ENCODE measurements at places on chromosomes 13 and 19. TPM values are rescaled to one million over a fixed set of nuclear protein-coding genes. Genes with fewer than 3 reads are reported as not detected.

DNA sequence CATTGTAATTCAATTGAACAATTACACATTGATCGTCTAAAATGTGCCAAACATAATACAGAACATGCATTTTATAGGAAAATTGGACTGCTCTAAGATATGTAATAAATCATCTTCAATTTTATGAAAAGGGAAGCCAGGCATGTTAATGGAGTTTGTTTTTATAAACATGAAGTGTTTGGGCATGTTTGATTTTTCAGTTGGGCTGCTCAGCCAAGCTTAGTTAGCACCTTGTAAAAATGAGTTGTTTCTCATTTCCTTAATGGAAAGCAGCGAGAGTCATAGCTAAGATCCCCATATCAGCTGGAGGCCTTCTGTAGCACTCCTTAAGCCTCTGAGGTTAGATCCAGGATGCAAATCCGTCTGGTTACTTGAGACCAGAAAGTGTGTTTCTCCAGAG is 422.3 kb downstream of the SPRY2 start:
- DNase-seq = no peak

- no peak for DNase-seq
Measured at GRCh38 chr19:11142528-11143171, 12.9 kb downstream of the SPC24 start.

DNA sequence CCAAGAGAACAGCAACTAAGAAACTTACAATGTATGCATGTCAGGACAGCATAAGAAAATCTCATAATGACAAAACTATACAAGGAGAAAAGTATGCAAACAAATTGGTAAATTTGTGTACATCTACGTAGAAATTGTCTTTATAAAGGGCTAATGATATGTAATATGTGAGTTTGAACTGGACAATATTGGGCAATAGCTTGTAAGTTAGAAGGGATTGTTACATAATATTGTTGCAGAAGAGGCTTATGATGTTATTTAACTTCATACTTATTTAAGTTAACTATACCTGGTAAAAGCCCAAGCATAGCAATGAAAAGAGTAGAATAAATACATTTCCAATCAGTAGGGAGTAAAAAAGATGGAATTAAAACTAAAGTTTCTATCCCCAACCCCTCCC is 134.0 kb downstream of the MAB21L1 start:
- no peak for DNase-seq

- DNase-seq = no peak
Measured at GRCh38 chr19:38024992-38025908, 118.2 kb downstream of the SIPA1L3 start.

GRCh38 chr13:46595136-46595884 is 42.3 kb downstream of the LRCH1 start:
- peak; percentile 94 for DNase-seq

Gene CGB3
- not detected for total RNA-seq

DNA sequence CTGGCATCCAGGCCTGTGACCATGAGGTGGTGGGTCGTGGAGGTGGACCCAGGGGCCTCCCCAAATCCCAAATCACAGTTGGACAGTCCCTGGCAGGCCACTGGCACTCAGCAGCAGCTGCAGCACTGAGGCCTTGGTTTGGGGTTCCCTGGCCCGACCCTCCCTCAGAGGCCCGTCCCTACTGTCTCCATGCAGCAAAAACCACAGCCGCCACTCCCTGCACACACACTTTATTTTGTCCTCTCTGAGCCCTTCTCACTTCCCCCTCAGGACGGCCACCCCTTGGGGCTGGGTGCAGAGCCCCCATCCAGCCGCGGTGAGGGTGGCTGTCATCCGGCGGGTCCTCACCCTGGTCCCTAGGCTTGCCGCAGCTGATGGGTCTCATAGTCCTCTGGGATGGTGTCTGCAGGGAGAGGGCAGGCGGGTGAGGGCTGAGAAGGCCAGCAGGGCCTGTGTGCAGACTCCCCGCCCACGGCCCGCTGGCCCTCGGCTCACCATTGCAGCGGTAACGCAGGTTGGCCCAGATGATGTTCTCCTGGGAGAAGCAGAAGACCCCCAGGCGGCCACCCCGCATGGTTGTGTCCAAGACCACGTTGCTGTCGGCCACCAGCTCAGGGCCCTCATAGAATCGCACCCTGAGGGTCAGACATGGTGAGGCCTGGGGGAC is 8.4 kb downstream of the COMP start:
- no peak for DNase-seq

GRCh38 chr13:49995625-49996101 is 1.2 kb upstream of the TRIM13 start:
- DNase-seq = no peak

GRCh38 chr13:23680845-23681669 is 110.8 kb downstream of the TNFRSF19 start:
- DNase-seq = no peak

Gene TNFSF11
- total RNA-seq = not detected

DNA sequence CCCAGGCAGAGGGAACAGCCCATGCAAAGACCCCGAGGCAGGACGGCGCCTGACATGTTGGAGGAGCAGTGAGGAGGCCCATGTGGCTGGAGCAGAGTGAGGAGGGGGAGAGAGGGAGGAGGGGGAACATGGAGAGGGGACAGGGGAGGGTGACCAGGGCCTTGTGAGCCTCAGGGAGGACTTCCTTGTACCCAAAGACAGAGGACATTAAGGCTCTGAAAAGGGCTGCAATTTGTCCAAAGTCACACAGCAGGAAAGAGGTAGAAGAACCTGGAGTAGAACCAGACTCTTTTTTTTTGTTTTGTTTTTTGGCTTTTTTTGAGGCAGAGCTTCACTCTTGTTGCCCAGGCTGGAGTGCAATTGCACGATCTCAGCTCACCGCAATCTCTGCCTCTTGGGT is 67.2 kb downstream of the CELF5 start:
- DNase-seq = no peak

GRCh38 chr13:44142540-44142867 is 231.1 kb upstream of the SERP2 start:
- no peak for DNase-seq

Gene OR7D2
- not detected for total RNA-seq

Gene C19orf38
- total RNA-seq = 7.5 TPM

Gene IQCN
- total RNA-seq = 1.1 TPM
